ENCODE measurements at places on chromosomes 1 and 21. TPM values are rescaled to one million over a fixed set of nuclear protein-coding genes. Genes with fewer than 3 reads are reported as not detected.

The LDLRAD1 gene
- total RNA-seq: not detected

The TOE1 gene
- 34.4 TPM for total RNA-seq

GRCh38 chr1:24049733-24050132, 62.2 kb downstream of the MYOM3 start:
- H3K27ac ChIP-seq: no peak overlapping the region
- H3K4me1 ChIP-seq: no peaks in the 10 kb centered on the region
- H3K4me3 ChIP-seq: no peak overlapping the region
- DNase-seq: no peak

DNA sequence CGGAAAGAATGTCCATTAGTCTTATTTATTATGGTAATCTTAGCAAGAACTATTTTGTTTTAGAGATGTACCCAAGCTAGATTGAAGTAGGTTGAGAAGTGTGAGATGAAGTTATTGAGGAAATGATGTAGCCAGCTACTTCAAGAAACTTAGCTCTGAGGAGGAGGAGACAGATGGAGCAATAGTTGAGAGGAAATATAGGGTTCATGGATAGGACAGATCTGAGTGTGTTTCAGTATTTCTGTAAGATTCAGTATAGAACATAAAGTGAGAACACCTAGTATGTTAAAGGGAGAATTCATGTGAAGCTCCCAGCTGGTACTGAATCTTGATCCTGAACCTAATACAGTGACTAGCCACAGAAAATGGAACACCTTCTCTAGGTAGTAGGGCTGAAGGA, 28.9 kb downstream of the TSNAX start:
- no peaks in the 10 kb centered on the region for H3K27me3 ChIP-seq
- no peak overlapping the region for H3K4me3 ChIP-seq
- peaks cover 25% of the 10 kb centered on the region for H3K36me3 ChIP-seq
- DNase-seq: no peak
- H3K27ac ChIP-seq: no peak overlapping the region
- peaks cover 21% of the 10 kb centered on the region for H3K4me1 ChIP-seq

The STIL gene
- total RNA-seq: 44.0 TPM

DNA sequence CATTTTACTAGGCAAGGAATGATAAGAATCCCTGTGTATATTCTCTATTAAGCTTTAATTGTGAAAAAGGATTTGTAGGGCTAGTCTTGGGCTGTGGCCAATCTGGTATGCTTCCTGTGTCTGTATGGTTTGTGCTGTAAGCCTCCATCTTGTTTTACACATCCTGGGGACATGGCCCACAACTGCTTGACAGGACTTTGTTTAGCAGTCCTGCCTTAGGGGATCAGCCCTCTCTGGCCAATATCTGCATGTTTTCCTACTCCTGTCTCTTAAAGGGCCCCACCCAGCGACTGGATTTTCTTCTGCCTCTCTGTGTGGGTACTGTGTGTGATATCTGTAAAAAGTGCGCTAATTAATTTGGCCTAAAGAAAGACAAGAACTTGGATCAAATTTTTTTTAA, 813.2 kb downstream of the PLA2G4A start:
- no peaks in the 10 kb centered on the region for H3K27me3 ChIP-seq
- H3K36me3 ChIP-seq: no peaks in the 10 kb centered on the region
- no peak overlapping the region for H3K4me3 ChIP-seq
- H3K4me1 ChIP-seq: no peaks in the 10 kb centered on the region

DNA sequence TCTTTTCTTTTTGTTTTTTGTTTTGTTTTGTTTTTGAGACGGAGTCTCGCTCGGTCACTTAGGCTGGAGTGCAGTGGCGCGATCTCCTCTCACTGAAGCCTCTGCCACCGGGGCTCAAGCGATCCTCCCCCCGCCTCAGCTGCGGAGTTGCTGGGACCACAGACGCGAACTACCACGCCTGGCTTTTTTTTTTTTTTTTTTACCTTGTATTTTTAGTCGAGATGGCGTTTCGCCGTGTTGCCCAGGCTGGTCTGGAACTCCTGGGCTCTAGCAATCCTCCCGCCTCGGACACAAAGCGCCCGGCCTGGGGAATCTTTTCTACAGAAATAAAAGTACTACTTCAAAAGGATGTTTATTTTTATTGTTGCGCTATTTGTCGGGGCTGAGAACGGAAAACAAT, 1.1 kb upstream of the SETDB1 start:
- peaks cover 29% of the 10 kb centered on the region for H3K36me3 ChIP-seq
- peak; percentile 22 for DNase-seq
- peak overlapping the region; percentile 97 for H3K4me3 ChIP-seq
- H3K4me1 ChIP-seq: peaks cover 34% of the 10 kb centered on the region
- H3K27ac ChIP-seq: peak overlapping the region; percentile 98

GRCh38 chr1:87064309-87064708, 149.9 kb downstream of the HS2ST1 start:
- no peak for DNase-seq
- H3K4me1 ChIP-seq: peaks cover 8% of the 10 kb centered on the region
- H3K27ac ChIP-seq: no peak overlapping the region
- no peaks in the 10 kb centered on the region for H3K27me3 ChIP-seq

DNA sequence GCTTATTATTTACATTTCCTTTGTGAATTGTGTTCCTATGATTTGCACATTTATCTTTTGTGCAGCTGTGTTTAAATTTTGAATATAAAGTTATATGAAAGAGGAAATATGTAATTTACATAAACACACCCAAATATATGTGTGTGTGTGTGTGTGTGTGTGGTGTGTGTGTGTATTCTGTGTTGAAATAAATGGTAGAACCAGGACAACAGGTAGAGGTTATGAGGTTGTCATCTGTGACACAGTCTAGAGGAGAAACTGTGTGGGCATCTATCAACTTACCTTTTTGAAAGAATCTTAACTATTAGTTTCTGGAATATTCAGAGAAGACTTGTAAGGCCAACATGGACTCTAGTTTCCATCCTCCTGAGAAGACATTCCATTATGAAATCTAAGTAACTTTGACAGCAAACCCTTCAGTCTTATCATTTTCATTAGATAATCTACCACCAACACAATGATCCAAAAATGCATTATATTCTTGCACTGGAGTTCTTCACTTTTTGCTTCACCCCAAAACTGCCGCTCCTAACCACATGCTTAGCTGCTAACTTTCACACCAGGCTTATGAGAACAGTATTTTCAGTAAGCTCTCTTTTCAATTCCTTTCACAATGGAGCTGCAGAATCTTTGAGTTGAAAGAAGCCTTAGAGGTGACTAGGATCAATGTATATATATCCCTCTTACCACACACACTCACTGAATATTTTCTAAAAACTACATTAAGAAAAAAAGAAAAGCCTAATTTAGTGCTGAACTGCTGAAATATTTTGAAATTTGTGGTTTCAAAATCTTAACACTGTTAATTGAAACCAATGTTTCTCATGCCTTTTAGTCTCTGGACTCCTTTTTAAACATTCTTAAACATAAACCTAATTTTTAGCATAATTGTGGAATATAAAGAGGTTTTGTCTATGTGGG, 21.8 kb downstream of the PTPRC start:
- H3K4me3 ChIP-seq: peak overlapping the region; percentile 31
- H3K4me1 ChIP-seq: peaks cover 76% of the 10 kb centered on the region
- peaks cover 58% of the 10 kb centered on the region for H3K36me3 ChIP-seq
- peak overlapping the region; percentile 48 for H3K27ac ChIP-seq
- H3K27me3 ChIP-seq: no peaks in the 10 kb centered on the region
- DNase-seq: peak; percentile 42

DNA sequence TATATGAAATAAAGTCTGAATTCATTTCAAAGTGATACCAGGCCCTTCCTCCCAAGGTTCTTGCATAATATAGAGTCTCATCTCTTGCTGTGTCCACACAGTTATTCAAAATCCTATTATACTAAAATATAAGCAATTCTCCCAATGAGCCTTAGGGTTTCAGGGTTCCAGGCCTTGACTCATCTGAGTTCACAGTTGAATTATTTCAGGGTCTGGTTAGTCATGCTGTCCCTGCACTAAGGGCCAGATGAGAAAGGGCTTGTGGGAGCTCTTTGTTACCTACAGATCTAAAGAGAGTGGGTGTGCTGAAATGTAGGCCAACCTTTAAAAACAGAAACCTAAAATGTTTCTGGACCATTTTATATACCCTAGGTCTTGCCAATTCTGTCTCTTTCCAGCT, 337.5 kb upstream of the LRRC7 start:
- H3K4me3 ChIP-seq: no peak overlapping the region
- no peaks in the 10 kb centered on the region for H3K36me3 ChIP-seq
- DNase-seq: no peak
- no peak overlapping the region for H3K27ac ChIP-seq

DNA sequence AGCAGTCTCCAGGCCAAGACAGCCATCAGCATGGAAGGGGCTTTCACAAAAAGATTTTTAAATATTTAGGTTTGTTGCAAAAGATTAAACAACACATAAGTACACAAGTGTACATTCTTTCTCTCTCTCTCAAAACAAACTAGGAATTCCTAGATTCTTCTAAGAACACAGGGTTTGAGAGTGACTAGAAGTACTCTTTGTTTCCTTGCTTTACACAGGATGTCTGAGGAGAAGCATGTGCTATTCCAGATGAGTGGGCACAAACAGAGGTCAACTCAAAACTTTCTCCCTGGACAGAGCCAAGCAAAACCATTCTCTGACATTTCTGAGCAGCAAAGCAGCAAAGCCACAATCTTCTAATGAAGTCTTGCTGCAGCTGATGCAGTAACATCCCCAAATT, 210.6 kb upstream of the HOOK1 start:
- H3K27ac ChIP-seq: no peak overlapping the region
- no peaks in the 10 kb centered on the region for H3K27me3 ChIP-seq
- no peak for DNase-seq
- no peaks in the 10 kb centered on the region for H3K4me1 ChIP-seq
- H3K36me3 ChIP-seq: no peaks in the 10 kb centered on the region

GRCh38 chr1:247576514-247576913, 11.6 kb upstream of the OR2G2 start:
- DNase-seq: no peak
- no peaks in the 10 kb centered on the region for H3K27me3 ChIP-seq
- no peak overlapping the region for H3K27ac ChIP-seq

DNA sequence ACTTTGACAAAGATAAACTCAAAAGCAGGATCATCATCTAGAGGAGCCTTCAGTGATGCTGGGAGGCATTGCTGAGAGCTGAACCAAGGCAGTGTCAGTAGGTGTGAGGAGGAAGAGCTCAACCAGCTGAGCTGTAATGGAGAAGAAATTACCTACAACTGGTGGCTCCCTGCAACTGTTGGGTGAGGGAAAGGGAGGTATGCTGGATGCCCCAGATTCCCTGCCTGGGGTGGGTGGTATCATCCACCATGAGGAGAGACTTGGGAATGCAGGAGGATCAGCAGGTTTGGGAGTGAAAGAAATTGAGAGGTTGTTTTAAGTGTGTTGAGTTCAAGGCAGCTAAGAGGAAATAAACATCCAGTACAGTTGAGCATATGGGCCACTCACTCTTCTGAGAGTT, 199.8 kb downstream of the DNM3 start:
- H3K36me3 ChIP-seq: peaks cover 5% of the 10 kb centered on the region
- DNase-seq: no peak
- peaks cover 9% of the 10 kb centered on the region for H3K4me1 ChIP-seq
- no peak overlapping the region for H3K27ac ChIP-seq
- H3K27me3 ChIP-seq: no peaks in the 10 kb centered on the region

The FCRL5 gene
- total RNA-seq: not detected

GRCh38 chr21:14824126-14824525, 240.7 kb downstream of the NRIP1 start:
- H3K36me3 ChIP-seq: no peaks in the 10 kb centered on the region
- no peaks in the 10 kb centered on the region for H3K27me3 ChIP-seq
- H3K27ac ChIP-seq: no peak overlapping the region
- H3K4me1 ChIP-seq: peaks cover 1% of the 10 kb centered on the region
- DNase-seq: no peak

- DNase-seq: no peak
- H3K4me3 ChIP-seq: no peak overlapping the region
- H3K27me3 ChIP-seq: peaks cover 32% of the 10 kb centered on the region
Measured at GRCh38 chr1:170678027-170678600, 14.2 kb downstream of the PRRX1 start.

- DNase-seq: no peak
- no peaks in the 10 kb centered on the region for H3K36me3 ChIP-seq
- H3K27ac ChIP-seq: no peak overlapping the region
- no peaks in the 10 kb centered on the region for H3K4me1 ChIP-seq
Measured at GRCh38 chr1:154769193-154769895, 100.7 kb downstream of the KCNN3 start.

The B3GALT2 gene
- total RNA-seq: 1.3 TPM

GRCh38 chr1:3070309-3070643, 1.3 kb downstream of the PRDM16 start:
- H3K36me3 ChIP-seq: no peaks in the 10 kb centered on the region
- H3K27ac ChIP-seq: no peak overlapping the region
- H3K4me1 ChIP-seq: peaks cover 3% of the 10 kb centered on the region
- no peak overlapping the region for H3K4me3 ChIP-seq
- no peak for DNase-seq
- H3K27me3 ChIP-seq: peaks cover 37% of the 10 kb centered on the region

DNA sequence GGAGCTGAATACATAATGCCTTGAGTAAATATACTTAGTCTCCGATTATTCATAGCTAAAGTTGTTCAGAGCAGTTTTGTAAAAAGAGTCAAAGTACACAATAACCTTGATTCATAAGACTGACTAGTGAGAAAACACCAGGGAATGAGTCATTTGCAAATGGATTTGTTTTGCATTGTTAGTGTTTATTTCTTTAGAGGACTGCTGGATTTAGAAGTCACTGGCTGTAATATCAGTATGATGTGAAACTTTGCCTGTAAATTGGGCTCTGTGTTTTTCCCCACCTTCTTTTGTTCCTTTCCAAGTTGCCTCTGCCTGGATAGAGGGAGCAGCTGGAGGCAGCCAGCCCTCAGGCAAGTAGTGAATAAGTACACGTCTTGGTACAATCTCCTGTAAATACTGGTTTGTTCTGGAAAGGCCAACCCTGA, 474.7 kb downstream of the NUF2 start:
- H3K27me3 ChIP-seq: no peaks in the 10 kb centered on the region
- DNase-seq: no peak
- H3K27ac ChIP-seq: no peak overlapping the region
- no peaks in the 10 kb centered on the region for H3K4me1 ChIP-seq
- H3K4me3 ChIP-seq: no peak overlapping the region
- H3K36me3 ChIP-seq: no peaks in the 10 kb centered on the region

DNA sequence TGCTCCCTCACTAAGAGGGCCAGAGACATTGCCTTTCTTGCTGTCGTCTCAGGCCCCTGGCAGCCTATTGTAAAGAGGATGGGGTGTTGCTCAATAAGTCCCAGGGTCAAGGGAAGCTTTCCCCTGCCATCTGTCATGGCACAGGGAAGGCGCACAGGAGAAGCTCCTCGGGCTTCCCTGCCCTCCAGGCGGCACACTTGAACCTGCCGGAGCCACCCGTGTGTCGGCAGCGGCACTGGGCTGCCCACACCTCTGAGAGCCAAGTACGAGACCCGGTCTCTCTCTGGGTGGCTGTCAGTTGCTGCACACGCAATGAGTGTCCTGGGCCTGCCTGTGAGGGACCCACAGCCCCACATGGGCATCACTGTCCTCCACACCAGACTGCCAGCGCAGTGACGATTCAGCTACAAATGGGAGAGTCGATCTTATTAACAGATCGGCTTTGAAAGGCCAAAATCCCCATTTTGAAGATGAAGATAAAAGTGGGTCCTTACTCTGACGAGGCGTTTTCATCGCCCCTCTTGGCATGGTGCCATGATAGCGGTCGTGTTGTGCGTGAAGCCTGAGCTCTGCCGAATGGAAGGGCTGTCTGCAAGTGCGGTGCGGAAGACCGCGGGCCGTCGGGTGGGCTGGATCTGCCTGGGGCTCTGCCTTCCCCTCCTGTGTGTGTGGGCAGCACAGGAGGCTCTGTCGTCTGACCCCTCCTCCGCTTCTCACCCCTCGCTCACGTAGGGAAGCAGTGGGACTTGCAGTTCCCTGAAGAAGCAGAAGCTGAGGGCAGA, 29.2 kb upstream of the PDXK start:
- H3K27me3 ChIP-seq: no peaks in the 10 kb centered on the region
- peaks cover 39% of the 10 kb centered on the region for H3K36me3 ChIP-seq
- H3K4me1 ChIP-seq: peaks cover 2% of the 10 kb centered on the region
- peak overlapping the region; percentile 5 for H3K27ac ChIP-seq
- no peak for DNase-seq

Measured in activated CD4-positive, alpha-beta T cell treated with anti-CD3 and anti-CD28 coated beads, Interleukin-2, amount 10 ng/mL, durations not matched to agents 7 days and 5 days (primary cell).